H7 (cell line): ENCODE measurements at places on chromosomes 7 and 10. TPM values are rescaled to one million over a fixed set of nuclear protein-coding genes. Genes with fewer than 3 reads are reported as not detected.

The CDH23 gene
- 4.5 and 4.7 TPM in 2 replicates for total RNA-seq

The CCDC172 gene
- 1.0 and 3.4 TPM in 2 replicates for total RNA-seq

The UCMA gene
- not detected in 2 replicates for total RNA-seq

The LRMDA gene
- total RNA-seq: not detected in 2 replicates

The IFIT1 gene
- 3.7 and 4.0 TPM in 2 replicates for total RNA-seq

The AGAP6 gene
- 7.0 and 7.7 TPM in 2 replicates for total RNA-seq

The ACSM6 gene
- not detected in 2 replicates for total RNA-seq

The ADIRF gene
- total RNA-seq: not detected in 2 replicates

The GIMAP4 gene
- total RNA-seq: not detected in 2 replicates

The MCM10 gene
- 28.4 and 31.5 TPM in 2 replicates for total RNA-seq

The ZYX gene
- 84.6 and 97.1 TPM in 2 replicates for total RNA-seq

The RBP3 gene
- not detected in 2 replicates for total RNA-seq

The SPDYE11 gene
- not detected in 2 replicates for total RNA-seq

The PHTF2 gene
- 17.3 and 32.5 TPM in 2 replicates for total RNA-seq

The GIMAP6 gene
- total RNA-seq: not detected in 2 replicates

The TMEM270 gene
- total RNA-seq: not detected in 2 replicates

The LRRC18 gene
- total RNA-seq: not detected in 2 replicates

The CHN2 gene
- 3.1 and 4.2 TPM in 2 replicates for total RNA-seq

The ZNF789 gene
- total RNA-seq: 9.9 and 14.9 TPM in 2 replicates

The SCIN gene
- not detected in 2 replicates for total RNA-seq

The UPK3B gene
- 0.07 TPM in 1 of 2 replicates, not detected in the other for total RNA-seq

The PLEKHS1 gene
- total RNA-seq: not detected in 2 replicates

The HTRA1 gene
- 11.5 and 14.5 TPM in 2 replicates for total RNA-seq
